ENCODE measurements at places on chromosomes 3 and 15. TPM values are rescaled to one million over a fixed set of nuclear protein-coding genes. Genes with fewer than 3 reads are reported as not detected.

INSYN1 gene
- total RNA-seq = 36.0 TPM

H1-8 gene
- total RNA-seq = not detected

GHSR gene
- total RNA-seq = 0.69 TPM

AP3B2 gene
- total RNA-seq = 65.0 TPM

ATP8B4 gene
- total RNA-seq = 11.1 TPM

LIPC gene
- total RNA-seq = not detected

TMEM108 gene
- total RNA-seq = 6.2 TPM

LRRC34 gene
- 24.5 TPM for total RNA-seq

PCOLCE2 gene
- total RNA-seq = 13.6 TPM

CACNA2D2 gene
- 25.4 TPM for total RNA-seq

TP53BP1 gene
- 188 TPM for total RNA-seq

ADAMTS7 gene
- total RNA-seq = 6.0 TPM

GOLGA8G gene
- total RNA-seq = not detected

C3orf22 gene
- not detected for total RNA-seq

UACA gene
- 22.4 TPM for total RNA-seq

SPCS1 gene
- 62.5 TPM for total RNA-seq

C3orf85 gene
- total RNA-seq = not detected

SLC22A14 gene
- 0.69 TPM for total RNA-seq

CPLX3 gene
- 0.92 TPM for total RNA-seq

SEMA5B gene
- 17.8 TPM for total RNA-seq

DNAJA4 gene
- total RNA-seq = 42.7 TPM

SLC24A5 gene
- total RNA-seq = 0.92 TPM

SI gene
- total RNA-seq = under 0.01 TPM

GABRR3 gene
- not detected for total RNA-seq

SERPINI2 gene
- 3.7 TPM for total RNA-seq

NR1D2 gene
- 51.9 TPM for total RNA-seq

PROK2 gene
- 5.5 TPM for total RNA-seq

TEX9 gene
- total RNA-seq = 61.6 TPM

ITIH1 gene
- total RNA-seq = not detected

LRTM1 gene
- total RNA-seq = not detected

CHRM5 gene
- total RNA-seq = 10.6 TPM

FAM107A gene
- total RNA-seq = 25.1 TPM

CAND2 gene
- 16.8 TPM for total RNA-seq

HGD gene
- 0.69 TPM for total RNA-seq

CMTM8 gene
- total RNA-seq = 1.4 TPM

HTR3E gene
- not detected for total RNA-seq

KIAA1143 gene
- 44.5 TPM for total RNA-seq

All from diencephalon (tissue), 1 donor.